ENCODE measurements at places on chromosomes 13 and 19.

- no peak for DNase-seq
These were observed 26.1 kb upstream of the OR1M1 start for GRCh38 chr19:9060564-9061340.

- no peak for DNase-seq
These were observed 794.3 kb downstream of the LIG4 start for GRCh38 chr13:107421028-107421427.

- DNase-seq = no peak
These were observed 6.0 kb downstream of the AKAP8L start for GRCh38 chr19:15412832-15413231.

GRCh38 chr19:13764821-13765394 lies 586 bp downstream of the MRI1 start:
- no peak for DNase-seq

- no peak for DNase-seq
These were observed 65.8 kb upstream of the ZNF91 start for GRCh38 chr19:23461120-23461519.

- DNase-seq = no peak
These were observed 149.1 kb downstream of the KDM4B start for GRCh38 chr19:5118026-5118425.

GRCh38 chr13:45873491-45874325 lies 22.2 kb upstream of the SIAH3 start:
- DNase-seq = no peak

DNA sequence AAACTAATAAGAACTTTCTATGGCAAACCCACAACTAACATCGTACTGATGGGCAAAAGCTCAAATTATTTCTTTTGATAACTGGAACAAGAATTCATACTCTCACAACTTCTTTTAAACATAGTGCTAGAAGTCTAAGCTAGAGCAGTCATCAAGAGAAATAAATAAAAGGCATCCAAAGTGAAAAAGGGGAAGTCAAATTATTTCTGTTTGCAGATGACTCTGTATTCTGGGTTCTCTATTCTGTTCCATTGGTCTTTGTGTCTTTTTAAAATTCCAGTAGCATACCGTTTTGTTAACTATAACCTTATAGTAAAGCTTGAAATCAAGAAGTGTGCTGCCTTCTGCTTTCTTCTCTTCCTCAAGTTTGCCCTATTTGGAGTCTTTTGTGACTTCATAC lies 1215.9 kb downstream of the UQCRFS1 start:
- no peak for DNase-seq

DNA sequence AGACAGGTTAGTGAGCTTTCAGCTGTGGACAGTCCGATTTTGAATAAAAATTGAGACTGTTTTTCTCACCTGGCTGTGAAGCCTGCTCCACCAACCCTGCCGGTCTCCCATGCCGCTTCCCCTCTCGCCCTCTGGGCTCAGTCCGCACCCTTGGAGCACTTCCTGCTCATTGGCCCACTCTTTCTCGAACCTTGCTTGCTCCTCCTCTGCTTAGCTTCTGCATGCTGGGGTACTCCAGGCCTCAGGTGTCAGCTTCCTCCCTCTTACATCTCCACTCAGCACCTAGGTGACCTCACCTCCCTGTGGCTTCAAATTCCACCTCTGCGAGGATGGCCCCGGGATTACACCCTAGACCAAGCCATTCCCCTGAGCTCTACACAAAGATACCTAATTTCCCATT lies 39.6 kb downstream of the C13orf42 start:
- no peak for DNase-seq

DNA sequence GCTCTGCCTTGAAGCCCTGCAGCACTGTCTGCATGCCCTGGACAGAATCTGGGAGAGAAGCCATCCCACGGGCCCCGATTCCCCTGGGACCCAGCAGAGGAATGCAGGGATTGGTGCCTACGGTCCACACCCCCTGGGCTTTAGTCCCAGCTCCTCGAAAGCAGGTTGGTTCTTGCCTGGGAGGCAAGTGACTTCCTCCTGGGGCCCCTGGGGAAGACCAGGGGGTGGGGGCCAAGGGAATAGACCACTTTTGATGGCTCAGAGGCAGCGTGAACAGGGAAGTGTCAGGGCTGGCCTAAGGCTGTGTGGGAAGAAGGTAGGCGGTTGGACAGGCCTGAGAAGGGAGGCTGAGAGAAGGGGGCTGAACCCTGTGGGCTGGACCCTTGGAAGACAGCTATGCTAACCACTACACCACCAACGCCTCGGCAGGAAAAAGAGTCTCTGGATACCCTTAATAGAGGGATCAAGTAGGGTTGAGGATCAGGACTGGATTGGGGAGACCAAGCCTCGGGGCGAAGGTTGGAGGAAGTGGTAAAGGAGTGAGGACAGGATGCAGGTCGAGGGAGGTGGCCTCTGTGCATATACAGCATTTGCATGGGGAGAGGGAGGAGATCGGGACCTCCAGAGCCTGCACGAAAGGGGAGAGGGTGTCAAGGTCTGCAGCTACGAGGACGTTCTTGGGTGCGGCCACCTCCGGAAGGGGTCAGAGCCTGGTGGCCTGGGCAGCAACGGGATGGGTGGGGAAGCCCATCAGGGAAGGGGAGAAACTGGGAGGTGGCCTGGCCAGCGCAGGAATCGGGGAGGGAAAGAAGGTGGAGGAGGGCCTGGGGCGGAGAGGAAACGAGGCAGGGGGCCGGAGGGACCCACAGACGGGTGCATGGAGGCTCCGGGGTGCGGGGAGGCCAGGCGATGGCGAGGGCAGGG lies 709 bp downstream of the DPP9 start:
- no peak for DNase-seq

GRCh38 chr13:32300406-32300805 lies 14.8 kb downstream of the ZAR1L start:
- no peak for DNase-seq

- no peak for DNase-seq
These were observed 229.2 kb downstream of the TUBA3C start for GRCh38 chr13:18952225-18953016.

DNA sequence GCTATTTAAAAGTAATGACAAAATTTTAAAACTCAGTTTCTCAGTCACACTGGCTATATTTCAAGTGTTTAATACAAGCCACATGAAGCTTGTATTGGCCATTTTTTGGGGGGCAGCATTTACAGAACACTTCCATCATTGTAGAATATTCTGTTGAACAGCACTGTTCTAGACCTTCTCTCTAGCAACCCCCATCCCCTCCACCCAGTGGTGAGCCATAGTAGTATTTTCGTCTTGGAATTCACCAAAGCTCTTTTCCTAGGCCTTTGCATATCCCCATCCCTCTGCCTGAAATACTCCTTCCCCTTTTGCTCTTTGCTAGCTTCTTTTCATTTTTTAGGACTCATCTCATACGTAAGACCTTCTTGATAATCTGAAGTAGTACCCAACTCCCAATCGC lies 99.5 kb downstream of the ZC3H13 start:
- no peak for DNase-seq
